ENCODE measurements at places on chromosomes 4 and X.

GRCh38 chr4:47287735-47288134 lies 175.8 kb downstream of the COMMD8 start:
- DNase-seq = peak; percentile 34

DNA sequence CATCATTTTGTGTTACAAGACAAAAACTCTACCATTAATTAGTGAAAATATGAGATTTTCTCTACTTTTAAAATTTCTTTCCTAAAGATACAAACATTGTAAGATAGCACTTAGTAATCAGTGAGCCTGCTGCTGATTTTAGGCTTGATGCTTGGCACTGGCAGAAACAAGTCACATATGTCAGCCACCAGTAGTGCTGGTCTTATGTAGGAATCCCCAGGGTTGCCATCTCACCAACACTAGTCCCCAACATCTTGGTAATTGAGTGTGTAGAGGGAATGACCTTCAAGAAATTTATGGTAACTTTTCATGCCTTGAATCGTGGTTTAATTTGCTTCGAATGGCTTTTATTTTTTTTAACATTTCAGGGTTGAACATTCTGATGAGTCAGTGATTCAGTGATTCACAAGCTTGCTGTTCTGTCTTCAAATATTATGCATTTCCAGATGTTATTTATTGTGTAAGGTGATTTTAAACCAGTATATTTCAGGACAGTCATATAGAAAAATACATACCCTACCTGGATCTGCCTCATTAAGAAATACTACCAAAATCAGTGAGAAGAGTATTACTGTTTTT lies 11.9 kb downstream of the EXOC1 start:
- DNase-seq = peak; percentile 50

- DNase-seq = no peak
Observed at GRCh38 chr4:13248621-13249298, 235.4 kb downstream of the RAB28 start.

GRCh38 chr4:69832326-69833030 lies 27.5 kb downstream of the SULT1E1 start:
- DNase-seq = peak; percentile 32

DNA sequence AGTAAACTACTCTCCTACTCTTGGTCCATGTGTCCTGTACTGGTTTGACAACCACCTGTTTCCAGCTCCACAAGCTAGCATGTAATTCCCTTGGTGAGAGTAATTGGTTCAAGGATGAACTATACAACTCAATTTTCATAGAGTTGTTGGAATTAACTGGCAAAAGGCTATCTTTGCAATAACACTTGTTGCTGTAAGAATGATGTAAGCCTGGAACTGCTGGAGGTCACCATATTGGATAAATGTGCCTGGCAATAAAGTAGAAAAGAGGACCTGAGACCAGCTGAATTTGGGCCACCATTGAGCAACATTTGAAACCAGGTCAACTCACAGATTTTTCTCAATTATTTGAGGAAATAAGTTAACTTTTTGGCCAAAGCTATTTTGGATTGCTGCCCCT lies 175.5 kb downstream of the CAMK2D start:
- DNase-seq = no peak

GRCh38 chr4:32988165-32988811 lies 2268.1 kb downstream of the PCDH7 start:
- DNase-seq = no peak

GRCh38 chrX:80879143-80879542 lies 69.5 kb upstream of the BRWD3 start:
- no peak for DNase-seq

DNA sequence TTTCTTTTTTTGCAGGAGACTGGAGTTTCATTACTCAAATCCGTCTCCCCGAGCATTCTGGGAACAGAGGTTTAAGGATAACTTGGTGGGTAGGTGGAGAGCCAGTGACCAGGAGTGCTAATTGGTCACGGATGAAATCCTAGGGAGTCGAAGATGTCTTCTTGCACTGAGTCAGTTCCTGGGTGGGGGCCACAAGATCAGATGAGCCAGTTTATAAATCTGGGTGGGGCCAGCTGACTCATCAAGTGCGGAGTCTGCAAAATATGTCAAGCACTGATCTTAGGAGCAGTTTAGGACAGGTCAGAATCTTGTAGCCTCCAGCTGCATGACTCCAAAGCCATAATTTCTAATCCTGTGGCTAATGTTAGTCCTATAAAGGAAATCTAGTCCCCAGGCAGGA lies 741.3 kb downstream of the PCDH7 start:
- DNase-seq = peak; percentile 42

DNA sequence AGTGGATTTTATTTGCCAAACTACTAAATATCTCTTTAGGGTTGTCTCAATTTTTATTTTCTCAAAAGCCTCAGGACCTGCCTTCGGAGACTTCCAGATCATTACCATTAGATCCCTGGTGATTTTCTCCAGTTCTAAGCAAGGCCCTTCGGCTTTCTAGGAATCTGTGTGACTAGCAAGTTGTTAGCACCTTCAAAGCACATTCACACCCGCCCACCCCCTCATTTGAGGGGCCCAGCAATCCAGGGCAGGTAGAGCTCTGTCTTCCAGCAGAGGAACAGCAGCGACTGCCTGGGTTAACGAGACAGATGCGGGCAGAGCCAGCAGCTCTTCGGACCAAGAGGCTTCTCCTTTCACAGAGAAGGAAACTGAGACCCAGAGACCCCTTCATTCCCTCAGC lies 2.0 kb downstream of the WDR1 start:
- DNase-seq = no peak

DNA sequence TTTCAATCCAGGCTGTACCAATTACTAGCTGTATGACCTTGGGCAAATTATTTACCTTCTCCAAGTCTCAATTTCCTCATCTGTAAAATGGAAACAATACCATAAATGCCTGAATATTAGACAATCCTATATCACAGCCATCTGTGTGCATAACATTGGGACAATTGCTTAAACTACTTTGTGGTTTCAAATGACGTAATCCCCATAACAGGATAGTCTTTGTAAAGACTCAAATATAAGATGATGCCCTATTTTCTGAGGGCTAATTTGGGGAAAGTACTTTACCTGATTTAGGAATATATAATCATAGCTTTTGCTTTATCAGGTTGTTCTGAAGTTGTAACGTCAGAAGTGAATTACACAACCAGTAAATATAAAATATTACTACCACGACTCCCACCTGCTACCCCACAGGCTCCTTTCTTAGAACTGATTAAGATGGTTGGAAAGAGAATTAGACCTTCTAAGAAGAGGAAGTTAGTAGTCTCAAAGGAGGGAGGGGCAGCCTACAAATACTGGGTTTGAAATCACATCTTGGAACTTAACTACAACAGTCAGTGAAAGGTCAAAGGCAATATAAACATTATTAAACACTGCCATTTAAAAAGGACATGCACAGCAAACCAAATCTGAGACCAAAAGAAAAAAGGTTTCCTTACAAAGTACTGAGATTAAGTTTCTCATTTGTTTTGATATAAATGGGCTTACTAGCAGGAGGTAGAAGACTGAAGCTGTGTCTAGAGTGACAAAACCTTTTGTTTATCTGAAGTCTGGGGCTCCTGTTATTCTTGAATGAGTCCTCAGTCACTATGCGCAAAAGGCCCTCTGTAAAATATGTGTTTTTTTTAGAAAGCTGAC lies 215.0 kb downstream of the SCFD2 start:
- DNase-seq = no peak

DNA sequence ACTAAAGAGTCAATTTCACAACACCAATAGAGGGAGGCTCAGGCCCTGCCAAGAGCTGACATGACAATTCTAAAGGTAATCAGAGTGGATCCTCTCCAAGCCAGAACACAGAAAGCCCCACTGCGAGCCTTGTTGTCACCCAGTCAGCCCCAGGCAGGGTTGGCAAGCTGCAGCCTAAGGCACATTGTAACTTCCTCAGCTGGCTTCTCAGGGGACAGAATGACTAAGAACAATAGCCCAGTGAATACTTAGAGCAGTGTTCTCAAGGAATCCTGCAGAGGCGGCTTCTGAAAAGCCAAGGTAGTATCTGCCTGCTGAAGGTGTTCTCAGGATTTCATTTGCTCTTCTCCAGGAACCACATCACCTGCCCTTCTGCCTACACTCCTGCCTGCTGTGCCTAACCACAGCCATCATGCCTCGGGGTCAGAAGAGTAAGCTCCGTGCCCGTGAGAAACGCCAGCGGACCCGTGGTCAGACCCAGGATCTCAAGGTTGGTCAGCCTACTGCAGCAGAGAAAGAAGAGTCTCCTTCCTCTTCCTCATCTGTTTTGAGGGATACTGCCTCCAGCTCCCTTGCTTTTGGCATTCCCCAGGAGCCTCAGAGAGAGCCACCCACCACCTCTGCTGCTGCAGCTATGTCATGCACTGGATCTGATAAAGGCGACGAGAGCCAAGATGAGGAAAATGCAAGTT lies at the start of gene MAGEB4:
Gene MAGEB4, plus strand, starts transcription at position 277 of the 692 bp plus-strand sequence. Its CDS starts 136 bp downstream, at position 413.
- no peak for DNase-seq
